NCI-H1048 (cell line): ENCODE measurements at places on chromosomes 16 and 17.
A peak's percentile ranks its signal among the peaks of the same experiment; 100 is the strongest.

DNA sequence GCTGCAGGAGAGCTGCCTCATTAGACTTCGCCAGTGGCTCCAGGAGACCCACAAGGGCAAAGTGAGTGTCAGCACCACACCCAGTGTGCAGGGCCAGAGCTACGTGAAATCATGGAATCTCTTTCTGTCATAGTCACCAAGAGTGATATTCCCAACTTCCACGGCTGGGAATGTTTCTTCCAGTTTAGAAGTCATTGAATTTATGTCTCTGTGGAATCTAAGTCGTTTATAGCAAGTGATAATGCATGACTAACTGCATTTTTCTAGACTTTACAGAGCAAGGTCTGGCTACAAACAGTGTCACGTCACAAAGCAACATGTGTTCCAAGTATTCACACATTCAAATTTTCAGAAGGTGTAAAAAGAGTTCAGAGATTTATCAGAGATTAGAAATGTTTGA, 55.5 kb downstream of the SEC14L1 start:
- DNase-seq: no peak

GRCh38 chr16:49026566-49027181, 255.0 kb downstream of the CBLN1 start:
- DNase-seq: no peak

- DNase-seq: no peak
Measured at GRCh38 chr16:14164916-14165662, 94.0 kb downstream of the MRTFB start.

DNA sequence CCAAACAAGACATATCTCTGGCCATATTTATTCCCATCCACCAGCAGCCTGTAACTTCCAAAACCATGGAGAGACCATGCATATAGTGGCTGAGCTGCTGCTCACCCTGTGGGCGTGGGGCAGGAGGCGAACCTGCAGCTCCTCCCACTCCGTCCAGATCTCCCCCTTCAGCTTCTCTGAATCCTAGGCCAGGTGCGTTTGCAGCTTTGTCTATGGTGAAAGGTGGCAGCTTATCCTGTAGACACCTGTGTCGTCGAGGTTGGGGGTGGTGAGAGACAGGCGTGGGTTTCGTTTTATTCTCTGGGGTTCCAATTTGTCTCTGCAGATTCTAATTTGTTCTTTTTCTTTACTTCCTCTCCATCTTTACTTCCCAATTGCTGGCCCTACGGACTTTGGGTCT, 9.7 kb upstream of the ANKS4B start:
- DNase-seq: no peak

GRCh38 chr17:58755577-58756245, at the start of gene PPM1E:
Gene PPM1E, plus strand, starts transcription at chr17:58755854.
- DNase-seq: peak; percentile 54

DNA sequence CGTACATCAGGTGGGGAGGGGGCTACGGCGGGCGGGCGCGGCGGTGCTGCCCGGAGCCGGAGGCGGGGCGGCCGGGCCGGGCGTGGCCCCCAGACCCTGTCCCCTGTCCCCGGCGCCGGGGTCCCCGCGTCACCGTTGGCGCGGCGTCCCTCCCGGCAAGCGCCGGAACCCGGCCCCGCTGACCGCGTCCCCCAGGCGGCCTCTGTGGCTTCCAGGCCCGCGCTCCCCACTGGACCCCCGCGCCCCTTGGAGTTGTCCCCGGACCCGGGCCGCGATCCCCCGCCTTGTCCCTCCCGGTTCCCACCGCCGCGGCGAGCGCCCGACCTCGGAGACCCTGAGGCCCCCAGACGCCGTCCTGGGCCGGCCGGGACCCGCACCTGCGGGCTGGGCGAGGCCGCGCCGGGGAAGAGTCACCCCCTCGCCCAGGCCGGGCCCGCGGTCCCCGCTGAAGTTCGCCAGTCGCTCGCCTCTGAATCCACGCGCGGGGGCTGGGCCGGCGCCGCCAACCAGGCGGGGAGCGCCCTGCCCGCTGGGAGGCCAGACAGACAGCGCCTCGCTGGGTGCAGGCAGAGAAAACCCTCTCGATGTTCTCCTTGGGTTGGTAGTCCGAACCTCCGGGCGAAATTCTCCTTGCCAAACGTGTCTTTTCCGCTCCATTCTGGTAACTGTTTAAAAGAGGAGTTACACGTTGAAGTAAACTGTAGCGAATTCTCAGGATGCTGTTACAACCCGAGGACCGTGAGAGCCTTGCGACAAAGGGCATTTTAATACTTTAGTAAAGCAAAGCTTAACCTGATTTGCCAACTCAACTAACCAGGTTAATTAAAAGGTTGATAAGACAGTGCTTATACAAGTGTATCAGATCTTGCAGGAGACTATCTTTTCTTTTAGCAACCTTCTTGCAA, 761 bp downstream of the GAN start:
- DNase-seq: no peak

DNA sequence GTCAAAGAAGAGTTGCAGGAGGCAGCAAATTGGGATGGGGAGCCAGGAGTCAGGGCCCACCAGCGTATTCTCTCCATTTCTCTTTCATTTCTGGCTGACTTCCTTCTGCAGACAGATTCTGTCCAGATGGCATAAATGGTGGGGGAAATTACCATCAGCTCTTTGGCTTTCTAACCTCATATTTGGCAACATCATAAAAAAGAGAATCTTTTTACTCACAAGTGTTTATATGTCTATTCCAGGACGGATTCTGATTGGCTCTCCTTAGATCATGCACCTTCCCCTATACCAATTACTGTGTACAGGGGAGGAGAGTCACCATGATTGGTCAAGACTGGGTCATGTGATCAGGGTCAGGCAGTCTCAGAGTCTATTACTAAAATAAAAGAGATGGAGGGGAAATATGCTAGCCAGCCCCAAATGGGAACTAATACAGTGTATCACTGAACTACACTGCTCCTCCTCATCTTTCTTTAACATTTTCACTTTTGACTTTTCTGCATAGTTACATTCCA, 537.1 kb upstream of the EEF2KMT start:
- DNase-seq: no peak

- no peak for DNase-seq
Measured at GRCh38 chr17:60403962-60404361, 12.0 kb upstream of the USP32 start.

DNA sequence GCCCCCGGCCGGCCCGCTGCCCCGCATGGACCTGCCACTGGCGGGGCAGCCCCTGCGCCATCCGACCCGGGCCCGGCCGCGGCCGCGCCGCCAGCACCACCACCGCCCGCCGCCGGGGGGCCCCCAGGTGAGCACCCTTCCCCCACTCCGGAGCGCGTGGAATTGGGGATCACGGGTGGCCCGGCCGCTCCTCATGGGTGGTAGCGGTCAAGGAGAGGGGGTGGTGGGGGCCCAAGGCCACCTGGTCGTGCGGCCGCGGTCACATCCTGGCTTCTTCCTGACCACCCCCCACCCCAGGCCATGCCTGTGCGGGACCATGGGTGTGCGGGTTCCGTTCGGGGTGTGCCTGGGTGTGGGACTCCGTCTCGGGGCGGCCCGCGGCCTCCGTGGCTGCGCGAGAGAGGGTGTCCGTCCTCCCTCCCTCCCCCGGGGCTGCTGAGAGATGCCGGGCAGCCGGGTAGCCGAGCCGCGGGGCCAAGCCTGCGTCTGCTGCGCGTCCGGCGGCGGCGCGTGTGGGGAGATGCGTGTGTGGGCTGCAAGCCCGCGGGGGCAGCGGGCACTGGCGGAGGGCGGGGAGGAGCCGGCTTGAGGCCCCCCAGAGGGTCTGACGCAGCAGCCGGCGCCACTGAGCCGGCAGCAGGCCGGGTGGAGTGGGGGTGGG, 6.8 kb downstream of the ACD start:
- DNase-seq: no peak

- DNase-seq: no peak
Measured at GRCh38 chr17:17151962-17152361, 54.2 kb downstream of the PLD6 start.

DNA sequence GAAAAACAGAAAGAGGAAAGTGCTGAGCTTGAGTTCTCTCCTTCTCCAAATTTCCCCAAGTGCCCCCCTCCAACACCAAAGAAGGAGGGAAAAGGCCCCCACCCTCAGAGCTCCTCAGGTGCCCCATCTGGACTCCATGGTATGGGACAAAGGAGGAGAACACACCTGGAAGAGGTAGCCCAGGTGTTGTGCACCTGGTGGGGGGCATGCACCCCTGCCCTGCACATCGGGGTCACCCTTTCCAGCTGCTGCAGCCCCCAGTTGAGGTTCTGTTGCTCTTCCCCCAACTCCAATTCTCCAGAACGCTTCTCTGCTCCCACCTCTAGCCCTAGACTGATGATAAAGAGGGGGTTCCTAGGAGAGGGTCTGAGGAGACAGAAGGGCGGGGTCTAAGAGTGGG, 3.0 kb upstream of the COL1A1 start:
- no peak for DNase-seq

- no peak for DNase-seq
Measured at GRCh38 chr17:66612993-66613392, 221.9 kb upstream of the CACNG5 start.

DNA sequence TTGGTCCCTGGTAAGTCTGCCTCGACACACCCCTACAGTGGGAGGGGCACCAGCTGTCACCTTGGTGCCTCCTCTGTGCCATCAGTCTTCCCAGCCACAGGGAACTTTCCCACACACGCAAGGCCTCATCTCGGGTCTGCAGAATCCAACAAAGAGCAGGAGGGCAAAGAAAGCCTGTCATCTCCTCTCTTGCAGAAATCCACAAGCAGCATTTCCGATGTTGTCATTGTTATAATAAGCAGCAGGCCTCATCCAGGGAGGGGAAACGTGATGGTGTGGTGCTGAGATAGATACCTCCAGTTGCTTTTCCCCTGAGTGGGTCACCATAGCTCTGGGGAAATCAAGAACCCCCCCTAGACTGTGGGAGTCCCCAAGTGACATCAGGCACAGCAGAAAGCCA, 110.4 kb downstream of the CMIP start:
- DNase-seq: no peak

GRCh38 chr17:18257268-18257981, 1.1 kb downstream of the FLII start:
- DNase-seq: no peak

- DNase-seq: no peak
Measured at GRCh38 chr16:11219178-11219577, 36.8 kb downstream of the SOCS1 start.

DNA sequence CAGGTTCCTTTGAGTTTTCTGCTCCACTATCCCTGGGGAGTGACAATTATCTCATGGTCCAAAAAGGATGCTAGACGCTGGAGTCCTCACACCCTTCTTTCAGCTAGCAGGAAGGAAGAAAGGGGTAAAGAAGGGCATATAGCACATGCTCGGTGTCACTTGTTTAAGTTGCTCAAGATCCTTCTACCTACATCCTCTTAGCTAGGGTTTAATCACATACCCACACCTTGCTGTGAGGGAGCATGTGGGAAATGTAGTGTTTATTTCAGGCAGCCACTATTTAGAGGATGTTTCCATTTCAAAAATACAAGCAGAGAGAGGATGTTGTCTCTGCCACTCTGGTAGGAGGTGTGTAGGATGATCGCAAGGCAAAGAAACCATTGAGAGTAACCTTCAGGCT, 4.5 kb downstream of the PRKCB start:
- DNase-seq: no peak

DNA sequence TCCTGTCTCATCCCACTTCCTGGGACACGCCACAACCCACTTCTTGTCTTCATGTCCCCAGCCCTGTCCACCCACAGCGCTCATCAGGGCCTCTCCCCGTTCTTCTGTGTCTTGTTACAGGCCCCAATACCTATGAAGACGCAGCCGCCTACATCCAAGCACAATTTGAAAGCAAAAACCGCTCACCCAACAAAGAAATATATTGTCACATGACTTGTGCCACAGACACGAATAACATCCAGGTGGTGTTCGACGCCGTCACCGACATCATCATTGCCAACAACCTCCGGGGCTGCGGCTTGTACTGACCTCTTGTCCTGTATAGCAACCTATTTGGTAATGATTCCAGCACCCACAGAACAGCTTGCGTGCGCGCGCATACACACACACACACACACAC, 70.6 kb downstream of the AMFR start:
- no peak for DNase-seq

- DNase-seq: no peak
Measured at GRCh38 chr17:74566132-74566753, 1.1 kb downstream of the CD300H start.

- DNase-seq: no peak
Measured at GRCh38 chr17:9292561-9292941, 271.2 kb downstream of the NTN1 start.

GRCh38 chr16:68519225-68519745, 19.8 kb upstream of the ZFP90 start:
- DNase-seq: no peak

DNA sequence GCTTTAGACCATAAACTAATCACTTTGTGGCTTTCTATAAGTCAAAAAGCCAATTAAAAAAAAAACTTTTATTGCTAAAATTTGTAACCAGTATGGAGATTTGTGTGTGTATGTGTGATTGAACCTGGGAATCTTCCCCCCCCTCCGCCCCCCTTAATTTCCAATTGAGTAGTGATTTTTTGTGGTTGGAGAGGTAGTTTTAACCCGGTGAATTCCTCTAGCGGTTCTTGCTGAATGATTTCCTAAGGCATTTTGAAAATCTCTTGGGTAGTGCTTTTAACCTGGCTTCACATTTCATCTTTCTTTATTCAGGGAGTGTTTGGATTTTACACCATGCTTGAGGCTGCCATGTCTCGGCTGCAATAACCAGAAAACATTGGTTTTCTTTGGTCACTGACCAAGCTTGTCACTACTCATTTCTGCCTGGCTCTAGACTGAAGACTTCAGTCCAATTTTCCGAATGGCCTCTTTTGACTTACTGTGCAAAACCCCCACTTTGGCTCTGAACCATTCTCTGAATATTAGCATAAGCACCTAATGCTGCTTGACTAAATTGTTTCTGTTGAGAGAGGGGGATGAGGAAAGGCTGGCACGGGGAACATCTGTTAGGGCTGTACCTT, 35.6 kb downstream of the PRKCA start:
- DNase-seq: no peak

DNA sequence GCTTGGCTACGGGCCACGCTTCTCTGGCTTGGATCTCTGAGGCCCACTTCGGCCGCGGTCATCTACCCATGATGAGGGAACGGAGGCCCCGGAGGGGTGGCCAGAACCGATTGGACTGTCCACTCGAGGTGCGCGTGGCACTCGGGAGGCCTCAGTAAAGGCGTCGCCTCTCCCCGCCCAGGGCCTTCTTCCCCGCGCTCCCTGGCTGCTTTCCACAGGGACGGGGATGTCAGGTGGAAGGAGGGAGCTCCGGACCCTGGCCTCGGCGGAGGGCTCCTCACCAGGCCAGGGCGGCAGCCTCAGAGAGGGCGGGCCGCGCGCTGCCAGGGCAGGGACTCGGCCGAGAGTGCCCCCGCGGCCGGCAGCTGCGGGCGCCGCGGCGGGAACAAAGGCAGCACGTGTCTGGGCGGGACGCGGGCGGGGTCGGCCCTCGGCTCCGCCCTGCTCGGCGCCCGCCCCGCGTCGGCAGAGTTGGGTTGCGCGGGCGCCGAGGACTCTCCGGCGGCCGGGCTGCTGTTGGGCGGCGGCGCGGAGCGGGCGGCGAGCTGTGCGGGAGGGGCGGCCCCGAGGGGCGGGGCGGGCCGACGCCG, 587 bp upstream of the CDK5R1 start:
- DNase-seq: peak; percentile 27

DNA sequence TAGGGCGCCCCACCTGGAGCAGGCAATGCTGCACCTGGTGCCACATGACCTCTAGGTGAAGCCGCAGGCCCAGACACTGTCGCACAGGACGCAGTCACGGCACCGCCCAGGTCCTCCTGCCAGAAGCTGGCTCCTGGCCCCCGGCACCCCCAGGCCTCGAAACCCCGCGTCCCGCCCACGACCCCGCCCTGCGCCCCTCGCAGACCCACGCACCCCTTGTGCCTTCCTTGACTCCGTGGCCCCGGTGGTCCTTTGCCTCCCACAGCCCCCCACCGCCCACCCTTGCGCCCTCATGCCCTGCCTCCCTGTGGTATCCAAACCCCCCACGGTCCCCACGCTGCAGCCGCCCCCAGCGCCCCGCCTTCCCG, 6.3 kb upstream of the C1QTNF8 start:
- DNase-seq: no peak
